Panc1 (cell line): ENCODE measurements at places on chromosomes 16 and 17.

DNA sequence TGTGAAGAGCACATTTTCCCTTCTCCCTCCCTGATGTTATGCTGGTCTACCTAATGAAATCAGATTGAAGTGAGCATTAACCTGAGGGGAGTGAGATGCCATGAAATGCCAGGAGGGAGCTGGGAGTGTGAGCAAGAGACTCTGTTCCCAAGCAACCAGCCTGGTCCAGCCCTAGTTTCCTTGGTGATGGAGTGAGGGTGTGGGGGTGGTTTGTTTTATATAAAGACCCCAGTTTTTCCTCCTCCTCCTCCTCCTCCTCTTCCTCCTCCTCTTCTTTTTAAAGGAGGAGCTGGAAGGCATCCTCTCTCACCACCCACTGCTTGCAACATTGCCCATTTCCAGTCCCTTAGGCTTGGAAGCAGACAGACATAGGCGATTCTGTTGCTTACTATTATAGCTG, 97.1 kb downstream of the DNAH3 start:
- H3K36me3 ChIP-seq: no peaks in the 10 kb centered on the region
- no peak overlapping the region for H3K27ac ChIP-seq
- no peak overlapping the region for H3K4me3 ChIP-seq
- H3K27me3 ChIP-seq: 0 out of 2 replicates have a peak, but pooled peaks cover 2% of the 10 kb centered on the region
- DNase-seq: no peak
- no peaks in the 10 kb centered on the region for H3K4me1 ChIP-seq

DNA sequence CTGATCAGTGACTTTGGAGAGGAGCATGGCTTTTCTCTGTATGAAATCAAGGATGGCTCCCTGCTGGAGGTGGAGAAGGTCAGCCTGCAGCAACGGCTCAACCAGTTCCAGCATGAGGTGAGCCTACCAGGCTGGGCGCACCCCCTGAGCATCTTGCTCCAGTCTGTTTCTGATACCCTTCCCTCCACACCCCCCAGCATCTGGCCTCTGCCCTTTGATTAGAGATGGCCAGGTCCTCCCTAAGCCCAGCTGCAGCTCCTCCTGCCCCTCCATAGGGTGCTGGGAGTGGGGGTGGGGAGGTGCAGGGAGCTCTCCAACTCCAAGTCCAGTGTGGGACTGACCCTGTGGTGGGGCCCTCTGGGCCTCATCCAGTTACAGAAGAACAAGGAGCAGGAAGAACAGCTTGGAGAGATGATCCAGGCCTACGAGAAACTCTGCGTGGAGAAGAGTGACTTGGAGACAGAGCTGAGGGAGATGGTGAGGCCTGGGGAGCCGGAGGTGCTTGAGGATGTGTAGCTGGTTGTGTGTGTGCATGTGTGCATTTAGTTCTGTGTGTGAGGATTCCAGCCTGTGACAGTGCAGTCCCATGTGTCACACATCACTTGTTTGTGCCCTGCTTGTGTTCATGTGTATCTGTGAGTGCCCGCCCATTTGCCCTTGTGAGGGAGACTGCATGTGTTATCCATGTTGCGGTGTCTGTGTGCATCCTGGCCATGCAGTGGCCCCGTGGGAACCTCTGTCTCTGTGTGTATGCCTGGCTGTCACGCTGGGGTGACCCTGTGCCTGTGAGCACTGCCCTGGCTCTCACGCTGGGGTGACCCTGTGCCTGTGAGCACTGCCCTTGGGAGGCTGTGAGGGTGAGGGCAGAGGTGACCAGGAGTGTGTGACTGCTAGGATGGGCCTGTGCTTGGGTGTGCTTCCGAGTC, 3.0 kb downstream of the TBKBP1 start:
- no peak overlapping the region for H3K4me3 ChIP-seq
- H3K27me3 ChIP-seq: no peaks in the 10 kb centered on the region
- no peaks in the 10 kb centered on the region for H3K36me3 ChIP-seq
- peaks cover 11% of the 10 kb centered on the region for H3K4me1 ChIP-seq
- no peak overlapping the region for H3K27ac ChIP-seq

GRCh38 chr17:49219987-49220386, 9.5 kb downstream of the ABI3 start:
- no peak for DNase-seq
- H3K4me1 ChIP-seq: peaks cover 7% of the 10 kb centered on the region
- H3K27ac ChIP-seq: no peak overlapping the region
- no peaks in the 10 kb centered on the region; the same call in 1 of the 2 replicates for H3K27me3 ChIP-seq
- H3K36me3 ChIP-seq: no peaks in the 10 kb centered on the region

DNA sequence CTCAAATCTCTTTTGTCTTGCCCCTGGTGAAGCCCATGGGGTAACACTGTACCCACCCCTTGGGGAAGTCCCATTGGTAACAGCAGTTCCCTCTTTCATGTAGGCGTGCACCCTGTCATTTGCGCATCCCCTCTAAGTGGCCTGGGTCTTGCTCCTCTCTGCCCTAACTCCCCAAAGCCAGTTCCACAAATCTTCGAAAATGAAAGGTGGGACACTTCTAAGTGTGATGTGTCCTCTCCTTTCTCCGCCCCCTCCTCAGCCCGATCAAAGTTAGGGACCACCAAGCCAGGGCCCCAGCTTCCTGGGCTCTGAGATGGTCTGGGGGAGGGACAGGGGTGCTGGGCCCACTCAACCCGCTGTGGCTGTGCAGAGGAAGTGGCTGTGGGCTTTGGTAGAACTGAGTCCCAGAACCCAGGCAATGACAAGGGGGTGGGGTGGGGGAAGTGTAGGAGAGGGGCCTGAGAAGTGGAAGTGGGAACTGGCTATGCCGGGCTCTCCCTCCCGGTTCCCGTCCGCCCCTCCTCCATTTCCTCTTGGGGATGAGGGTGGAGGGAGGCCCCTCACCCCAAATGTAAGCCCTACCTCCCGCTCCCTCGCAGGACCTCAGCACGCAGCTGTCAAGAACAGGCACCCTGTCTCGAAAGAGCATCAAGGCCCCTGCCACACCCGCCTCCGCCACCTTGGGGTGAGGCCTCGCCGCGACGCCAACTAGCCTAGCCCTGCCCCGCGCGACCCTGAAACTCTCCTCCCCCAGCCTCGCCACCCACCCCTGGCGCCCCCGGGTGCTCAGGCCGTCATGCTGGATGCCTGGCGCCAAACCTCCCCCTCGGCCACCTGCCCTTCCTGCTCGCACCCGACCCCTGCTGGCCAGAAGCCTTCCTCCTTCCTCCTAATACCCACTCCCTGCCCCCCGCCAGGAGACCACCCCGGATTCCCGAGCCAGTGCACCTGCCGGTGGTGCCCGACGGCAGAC, 8.7 kb downstream of the ABI3 start:
- DNase-seq: no peak
- H3K27ac ChIP-seq: no peak overlapping the region
- H3K4me1 ChIP-seq: peaks cover 7% of the 10 kb centered on the region
- no peaks in the 10 kb centered on the region for H3K36me3 ChIP-seq
- H3K27me3 ChIP-seq: no peaks in the 10 kb centered on the region; the same call in 1 of the 2 replicates
